ENCODE measurements at places on chromosomes 12 and 14.

GRCh38 chr12:115332945-115333344 is 649.0 kb upstream of the TBX3 start:
- no peak for DNase-seq

DNA sequence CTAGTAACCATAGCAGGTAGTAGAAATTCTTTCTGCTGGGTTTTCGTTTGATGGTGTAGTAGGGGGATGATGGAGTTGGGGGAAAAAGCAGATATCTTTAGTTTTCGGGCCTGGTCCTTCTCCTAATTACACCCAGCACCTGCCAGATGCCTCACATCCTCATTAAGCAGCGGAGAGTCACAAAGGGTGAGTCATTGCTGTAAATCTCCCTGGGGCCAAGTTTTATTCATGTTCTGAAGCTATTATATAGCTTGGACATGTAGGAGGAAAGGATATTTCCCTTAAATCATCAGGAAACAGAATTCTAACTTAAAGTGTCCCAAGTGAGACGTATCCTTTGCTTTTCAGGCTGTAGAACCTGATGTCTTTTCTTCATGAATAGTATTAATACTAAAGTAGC is 4.9 kb upstream of the NECAP1 start:
- DNase-seq, result peak; percentile 64

- no peak for DNase-seq
Measured at GRCh38 chr14:102592763-102593060, 263 bp downstream of the RCOR1 start.

GRCh38 chr12:40002178-40003169 is 103.4 kb downstream of the SLC2A13 start:
- no peak for DNase-seq

DNA sequence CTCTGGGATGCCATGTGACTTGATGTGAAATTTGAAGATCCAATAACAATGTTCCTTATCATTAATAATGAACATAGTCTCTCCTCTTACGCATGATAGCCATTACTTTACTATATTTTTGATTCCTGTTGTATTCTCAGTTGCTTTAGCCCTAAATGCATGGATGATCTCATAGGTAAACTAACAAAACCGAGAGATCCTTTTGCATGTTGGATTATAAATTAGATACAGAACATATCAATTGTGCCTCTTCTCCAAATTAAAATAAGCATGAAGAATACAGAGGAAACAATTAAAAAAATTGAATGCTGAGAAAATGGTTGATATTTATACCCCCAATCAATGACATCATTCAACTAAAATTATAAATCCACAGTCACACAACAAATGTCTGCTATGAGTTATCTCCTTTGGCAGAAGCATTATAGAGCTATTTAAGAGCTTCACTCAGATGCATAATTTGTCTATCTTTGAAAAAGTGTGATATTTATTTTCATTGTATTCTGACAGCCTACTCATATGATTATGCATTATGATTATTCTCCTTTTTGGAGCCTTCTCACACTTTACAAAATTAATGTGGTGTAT is 386.4 kb upstream of the STXBP6 start:
- DNase-seq, result no peak

GRCh38 chr12:11732023-11732422 is 82.5 kb downstream of the ETV6 start:
- DNase-seq, result no peak

DNA sequence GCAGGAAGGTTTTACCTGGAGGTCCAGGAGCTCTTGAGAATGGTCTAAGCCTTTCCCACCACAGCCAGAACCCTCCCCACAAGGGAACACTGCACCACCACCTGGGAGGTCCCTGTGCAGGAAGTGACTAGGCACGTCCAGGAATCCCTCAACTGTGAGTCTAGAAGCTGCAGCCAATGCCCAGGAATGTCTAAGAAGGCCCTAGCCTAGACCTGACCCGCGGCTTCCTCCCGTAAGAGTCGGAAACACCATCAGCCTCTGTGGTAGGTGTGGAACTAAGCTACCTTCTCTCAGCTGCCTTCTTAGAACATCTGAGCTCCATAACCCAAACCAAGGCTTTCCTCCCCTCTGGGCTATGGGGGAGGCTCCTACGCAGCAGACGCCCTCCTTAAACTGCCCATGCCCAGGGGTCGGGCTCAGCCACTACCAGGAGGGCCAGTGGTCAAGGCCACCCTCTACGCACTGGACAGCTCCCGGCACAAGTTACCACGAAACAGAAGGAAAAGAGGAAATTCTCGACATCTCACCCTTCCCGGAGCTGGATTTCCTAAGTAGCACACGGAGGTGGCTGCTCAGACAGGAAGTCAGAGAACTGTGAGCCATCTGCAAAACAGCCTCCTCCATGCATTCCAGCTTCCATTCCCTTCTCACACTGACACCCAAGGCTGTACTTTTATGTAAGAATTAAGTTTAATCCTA is 25.5 kb downstream of the ZFYVE21 start:
- DNase-seq, result no peak

- peak; percentile 71 for DNase-seq
Measured at GRCh38 chr12:11763760-11764520, 114.5 kb downstream of the ETV6 start.

GRCh38 chr14:91337699-91338335 is 79.8 kb downstream of the CCDC88C start:
- DNase-seq, result no peak

DNA sequence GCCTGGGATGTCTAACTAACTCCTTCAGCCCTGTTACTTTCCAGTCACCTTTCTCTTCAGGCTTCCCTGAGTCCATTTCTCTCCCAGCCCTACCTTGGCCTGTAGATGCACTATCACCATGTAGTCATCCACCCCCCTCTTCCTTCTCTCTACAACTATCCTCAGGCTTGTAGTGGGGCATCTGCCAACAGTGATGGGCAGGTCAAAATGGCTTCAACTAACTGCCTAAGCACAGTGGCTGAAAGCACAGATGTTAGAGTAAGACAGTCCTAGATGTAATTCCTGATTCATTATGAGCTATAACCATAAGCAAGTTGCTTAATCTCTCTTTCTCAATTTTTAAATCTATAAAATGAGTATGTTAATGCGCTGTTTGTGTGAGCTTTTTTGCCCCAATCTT is 133.6 kb upstream of the NAV3 start:
- no peak for DNase-seq

DNA sequence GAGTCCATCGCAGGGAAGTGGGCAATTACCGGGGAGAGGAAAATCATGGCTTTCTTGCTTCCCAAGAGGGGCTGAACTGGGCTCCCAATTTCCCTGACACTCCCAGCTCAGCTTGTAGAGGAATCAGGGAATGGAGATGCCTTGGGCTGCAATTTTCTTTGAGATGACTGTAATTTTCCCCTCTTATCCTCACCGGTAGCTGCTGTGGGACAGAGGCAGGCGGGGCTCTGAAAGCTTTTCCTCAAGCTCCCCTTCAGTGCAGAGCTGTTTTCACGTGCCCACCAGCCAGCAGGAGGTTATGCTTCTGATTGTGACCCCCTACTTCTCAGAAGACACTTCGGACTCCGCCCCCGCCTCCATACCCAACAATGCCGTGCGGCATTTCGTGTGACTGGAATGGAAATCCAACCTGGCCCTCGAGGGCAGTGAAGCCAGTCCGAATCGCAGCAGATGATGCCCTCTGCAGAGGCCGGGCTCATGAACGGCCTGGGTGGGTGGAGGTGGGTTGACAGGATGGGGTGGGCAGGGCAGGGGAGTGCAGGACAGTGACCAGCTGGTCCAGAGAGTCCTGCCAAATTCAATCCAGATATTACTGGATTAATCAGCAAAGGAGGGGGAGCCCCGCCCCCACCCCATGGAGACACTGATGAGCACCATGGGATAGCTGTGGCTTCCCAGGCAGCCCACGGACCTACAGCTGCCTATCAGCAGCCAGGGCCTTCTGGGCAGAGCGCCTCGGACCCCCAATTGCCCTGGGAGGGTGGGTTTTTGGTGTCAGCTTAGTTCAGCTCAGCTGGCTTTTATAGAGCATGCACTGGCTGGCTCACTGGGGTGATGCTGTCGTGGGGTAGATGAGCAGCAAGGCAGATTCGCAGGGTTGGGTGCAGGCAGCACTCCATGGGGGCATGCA is 37.6 kb downstream of the RTL1 start:
- no peak for DNase-seq

GRCh38 chr14:20746566-20746965 is 879 bp downstream of the EDDM3A start:
- DNase-seq, result no peak

GRCh38 chr14:20489093-20489994 is 16.0 kb upstream of the RNASE10 start:
- no peak for DNase-seq

GRCh38 chr14:91374287-91374878 is 43.2 kb downstream of the CCDC88C start:
- no peak for DNase-seq
